ENCODE measurements at places on chromosomes 5 and 9. TPM values are rescaled to one million over a fixed set of nuclear protein-coding genes. Genes with fewer than 3 reads are reported as not detected.

PPP1R26 gene
- 9.7 TPM for total RNA-seq

ARL14EPL gene
- under 0.01 TPM for total RNA-seq

IFNB1 gene
- total RNA-seq, result not detected

CIZ1 gene
- total RNA-seq, result 9.4 TPM

LHX3 gene
- total RNA-seq, result not detected

GFI1B gene
- total RNA-seq, result not detected

PDE8B gene
- total RNA-seq, result under 0.01 TPM

MLANA gene
- not detected for total RNA-seq

ZNF883 gene
- total RNA-seq, result 0.22 TPM

COL15A1 gene
- not detected for total RNA-seq

ARSI gene
- total RNA-seq, result 0.22 TPM

ZNF454 gene
- total RNA-seq, result 1.2 TPM

AIF1L gene
- 0.60 TPM for total RNA-seq

TGFBR1 gene
- 13.5 TPM for total RNA-seq

PKD2L2 gene
- not detected for total RNA-seq

SLC25A48 gene
- total RNA-seq, result not detected

TAF7 gene
- total RNA-seq, result 56.7 TPM

SPATA31E1 gene
- not detected for total RNA-seq

TMEM245 gene
- total RNA-seq, result 50.1 TPM

PCSK5 gene
- 0.79 TPM for total RNA-seq

EIF4E1B gene
- not detected for total RNA-seq

HAND1 gene
- total RNA-seq, result not detected

WDR36 gene
- total RNA-seq, result 38.3 TPM

PLAC8L1 gene
- total RNA-seq, result 0.20 TPM

Data from lung microvascular endothelial cell (primary cell).